ENCODE measurements at places on chromosomes 11 and 22.

DNA sequence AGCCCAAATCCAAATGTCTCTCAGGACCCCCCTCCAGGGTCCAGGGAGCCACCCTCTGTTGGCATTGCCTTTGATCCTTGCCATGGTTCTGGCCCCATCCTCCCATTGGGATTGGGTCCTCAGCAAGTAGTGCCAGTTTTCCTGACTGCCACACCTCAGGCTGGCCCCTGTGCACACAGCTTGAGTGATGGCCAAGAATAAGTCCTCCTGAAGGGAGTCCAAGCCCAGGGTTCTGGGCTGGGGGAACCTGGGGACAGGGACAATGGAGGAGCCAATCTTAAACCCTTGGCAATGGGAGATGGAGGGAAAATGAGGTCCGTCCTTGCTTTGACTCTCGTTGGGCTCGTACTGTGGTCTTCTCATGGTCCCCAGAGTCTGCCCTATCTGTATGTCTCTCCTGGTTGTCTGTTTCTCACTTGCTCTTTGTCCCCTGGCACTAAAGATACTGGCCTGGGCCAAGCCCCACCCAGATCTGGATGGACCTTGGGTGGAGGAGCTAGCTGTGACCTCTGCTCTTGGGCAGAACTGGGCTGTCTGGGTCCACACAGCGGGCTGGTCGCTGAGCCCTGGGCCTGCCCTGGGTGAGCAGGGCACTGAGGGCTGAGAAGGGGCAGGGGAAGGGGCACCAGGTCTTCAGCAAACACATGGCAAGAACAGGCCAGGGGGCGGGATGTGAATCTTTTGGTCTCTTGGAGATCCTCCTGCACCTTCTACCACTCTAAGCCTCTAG lies 2.9 kb downstream of the SOX10 start:
- no peak for DNase-seq

GRCh38 chr11:115428306-115428705 lies 75.9 kb downstream of the CADM1 start:
- DNase-seq, result no peak

GRCh38 chr11:74370123-74370522 lies 28.1 kb downstream of the PGM2L1 start:
- DNase-seq, result no peak

DNA sequence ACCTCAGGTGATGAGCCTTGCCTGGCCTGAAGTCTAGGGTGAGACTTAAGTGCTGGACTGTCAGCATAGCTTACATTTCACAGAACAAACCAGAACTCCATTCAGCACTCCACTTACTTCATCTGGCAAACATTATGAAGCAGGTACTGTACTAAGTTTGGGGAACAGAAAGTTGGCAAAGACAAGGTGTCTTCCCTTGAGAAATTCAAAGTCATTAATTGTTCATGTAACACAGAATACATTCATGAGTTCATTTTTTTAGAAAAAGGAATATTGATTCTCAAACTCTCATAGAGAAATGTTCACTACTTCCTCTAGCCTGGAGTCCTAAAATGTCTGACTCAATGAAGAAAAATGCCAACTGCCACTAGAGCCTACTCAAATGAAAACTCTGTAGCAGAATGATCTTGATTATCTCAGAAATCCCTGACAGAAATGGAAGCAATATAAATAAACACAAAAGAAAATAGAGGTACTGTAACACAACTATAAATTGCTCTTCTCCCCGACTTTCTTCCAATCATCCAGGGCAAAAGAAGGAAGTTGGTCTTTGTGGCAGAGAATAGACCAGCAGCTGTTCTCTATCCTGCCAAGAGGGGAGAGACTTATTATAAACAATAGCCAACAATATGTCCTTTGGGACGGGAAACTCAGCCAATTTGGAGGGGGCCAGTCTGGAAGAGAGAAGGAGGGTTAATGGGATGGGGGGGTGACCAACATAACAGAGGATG lies 129.2 kb upstream of the MTMR2 start:
- DNase-seq, result no peak

- peak; percentile 48 for DNase-seq
Observed at GRCh38 chr11:11848891-11849746, 7.3 kb downstream of the USP47 start.
